ENCODE measurements at places on chromosomes 6 and 20.
A peak's percentile ranks its signal among the peaks of the same experiment; 100 is the strongest.

DNA sequence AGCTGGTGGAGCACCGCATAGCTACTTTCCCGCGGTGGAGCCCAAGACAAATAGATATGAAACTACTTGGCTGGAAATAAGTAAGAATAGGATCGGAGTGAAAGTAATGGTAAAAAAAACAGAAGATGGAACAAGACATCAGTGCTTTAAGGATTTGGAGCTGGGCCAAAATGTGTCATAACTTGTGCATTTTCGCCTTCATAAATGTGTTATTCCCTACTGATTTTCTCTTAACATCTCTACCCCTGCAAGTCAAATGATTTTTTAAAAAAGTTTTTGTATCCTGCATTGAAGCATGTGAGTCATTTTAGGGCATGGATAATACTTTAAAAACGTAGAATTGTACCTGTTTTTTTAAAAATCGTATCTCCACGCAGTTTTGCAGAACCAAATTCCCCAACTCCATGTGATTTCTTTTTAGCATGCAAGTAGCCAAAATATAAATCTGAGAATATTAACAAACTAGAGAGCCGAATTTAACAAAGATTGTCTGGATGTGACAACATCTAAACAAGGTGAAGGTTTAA is 882 bp upstream of the FAM184A start:
- DNase-seq: peak; percentile 2

- DNase-seq: no peak
Observed at GRCh38 chr6:41505122-41506049, 40.8 kb upstream of the FOXP4 start.

- DNase-seq: no peak
Observed at GRCh38 chr20:17083738-17084137, 143.1 kb upstream of the PCSK2 start.

DNA sequence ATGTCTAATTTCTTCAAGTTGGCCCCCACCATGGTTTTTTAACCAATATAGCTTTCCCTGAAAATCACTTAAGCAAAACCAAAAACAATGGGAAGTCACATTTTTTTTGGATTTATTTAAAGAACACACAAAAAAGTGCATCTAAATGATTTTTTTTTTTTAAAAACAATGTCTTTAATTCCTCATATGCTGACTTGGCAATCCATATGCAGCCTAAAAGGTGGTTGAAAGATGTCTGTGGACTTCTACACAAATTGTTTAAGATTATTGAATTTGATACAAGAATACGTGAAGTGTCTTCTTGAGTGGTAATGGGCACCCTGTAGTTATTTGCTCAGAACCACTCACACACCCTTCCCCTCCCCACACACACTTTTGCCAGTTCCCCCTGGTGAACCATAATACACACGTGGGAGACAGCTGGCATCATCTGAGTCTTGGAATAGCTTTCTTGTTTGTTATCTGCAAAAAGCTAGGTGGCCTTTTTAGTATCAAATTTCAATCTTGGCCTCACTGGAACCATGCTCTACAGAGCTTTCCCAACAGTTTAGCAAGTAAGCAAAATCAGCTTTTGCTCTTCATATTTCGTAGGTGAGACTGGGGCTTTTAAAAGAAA is 60.9 kb upstream of the TULP1 start:
- DNase-seq: no peak

DNA sequence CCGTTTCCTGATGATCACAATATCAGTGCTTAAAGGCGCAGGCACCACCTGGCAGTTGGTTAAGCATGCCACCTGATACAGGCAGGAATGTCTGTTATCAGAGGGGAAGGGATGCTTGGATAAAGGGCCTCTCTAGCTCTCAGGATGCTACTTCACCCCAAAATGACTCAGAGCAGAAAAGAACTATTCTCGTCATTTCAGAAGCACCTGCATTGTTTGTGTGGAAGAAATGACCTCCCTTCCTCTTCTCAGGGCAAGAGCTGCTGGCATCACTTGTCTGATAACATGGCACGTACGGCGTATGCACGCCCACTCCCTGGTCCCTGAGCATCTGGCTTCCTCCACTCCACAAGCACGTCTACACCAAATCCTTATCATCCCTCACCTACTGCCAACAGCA is 47.3 kb downstream of the ATP9A start:
- DNase-seq: no peak

DNA sequence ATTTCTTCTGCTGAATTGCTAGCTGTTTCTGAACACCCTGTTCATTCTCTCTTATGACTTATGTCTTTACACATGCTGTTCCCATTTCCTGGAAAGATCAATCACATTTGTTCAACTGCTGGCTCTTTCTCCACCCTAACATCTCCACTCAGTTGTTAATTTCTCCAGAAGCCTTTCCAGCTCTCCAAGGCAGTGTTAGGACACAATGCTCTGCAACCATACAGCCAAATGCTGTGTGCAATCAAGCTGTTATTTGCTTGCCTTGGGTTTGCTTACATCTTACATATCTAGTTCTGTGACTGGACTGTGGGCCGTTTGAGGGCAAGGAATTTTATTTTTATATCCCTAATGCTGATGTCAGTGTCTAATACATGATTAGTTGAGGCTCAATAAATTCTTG is 24.2 kb upstream of the CITED2 start:
- no peak for DNase-seq

DNA sequence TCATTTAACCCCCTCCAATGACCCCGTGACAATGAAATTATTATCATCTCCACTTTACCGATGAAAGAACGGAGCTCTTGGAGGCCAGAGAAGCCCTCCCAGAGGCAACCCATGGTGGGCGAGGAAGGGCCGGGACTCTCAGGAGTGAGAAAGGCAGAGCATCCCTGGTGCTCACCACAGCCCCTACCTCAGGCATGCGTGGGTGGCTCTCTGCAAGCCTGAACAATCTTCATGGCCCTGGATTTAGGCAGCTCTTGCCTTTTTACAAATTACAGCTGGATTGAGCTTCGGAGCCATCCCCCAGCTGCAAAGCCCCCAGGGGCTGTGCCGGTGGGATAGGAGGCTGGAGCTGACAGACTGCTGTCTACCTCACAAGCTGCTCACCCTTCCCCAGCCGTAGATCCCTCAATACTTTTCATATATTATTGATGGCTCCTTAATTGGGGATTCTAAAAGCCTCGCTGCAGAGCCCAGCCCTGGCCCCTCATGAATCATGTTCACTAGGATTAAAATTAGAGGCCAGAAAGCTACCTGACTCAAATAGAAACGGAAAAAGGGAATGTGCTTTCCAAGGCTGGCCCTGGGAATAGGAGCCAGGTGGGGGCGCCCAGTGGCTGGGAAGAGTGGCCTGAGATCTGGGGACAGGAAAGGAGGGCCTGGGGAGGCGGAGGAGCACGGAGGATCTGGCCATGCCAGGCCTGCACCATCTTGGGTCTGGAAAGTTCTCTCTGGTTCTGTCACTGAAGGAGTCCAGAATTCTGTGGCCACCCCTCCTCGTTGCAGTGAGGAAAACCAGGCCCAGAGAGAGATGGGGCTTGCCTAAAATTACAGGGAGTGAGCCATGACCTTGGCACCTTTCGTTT is 29.1 kb downstream of the CPNE5 start:
- no peak for DNase-seq

GRCh38 chr6:134295953-134296553 is 21.9 kb downstream of the SGK1 start:
- DNase-seq: no peak

DNA sequence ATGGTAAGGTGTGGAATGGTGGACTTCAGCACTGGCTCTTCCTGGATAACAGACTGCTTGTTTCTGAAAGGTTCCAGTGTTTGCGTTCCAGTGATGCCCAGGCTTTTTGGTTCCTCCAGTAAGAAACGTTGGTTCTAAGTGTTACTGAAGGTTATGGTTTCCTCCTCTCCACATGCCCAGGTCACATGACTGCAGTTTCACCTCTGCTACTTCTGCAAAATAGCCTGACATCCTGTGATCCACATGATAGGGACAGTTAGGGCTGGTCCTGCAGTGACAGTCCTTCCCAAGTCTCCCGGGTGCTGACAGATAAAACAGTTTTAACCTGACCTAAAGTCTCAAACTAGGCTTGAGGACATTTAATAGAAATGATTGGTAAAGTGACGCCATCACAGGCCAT is 132.2 kb upstream of the CST7 start:
- no peak for DNase-seq

DNA sequence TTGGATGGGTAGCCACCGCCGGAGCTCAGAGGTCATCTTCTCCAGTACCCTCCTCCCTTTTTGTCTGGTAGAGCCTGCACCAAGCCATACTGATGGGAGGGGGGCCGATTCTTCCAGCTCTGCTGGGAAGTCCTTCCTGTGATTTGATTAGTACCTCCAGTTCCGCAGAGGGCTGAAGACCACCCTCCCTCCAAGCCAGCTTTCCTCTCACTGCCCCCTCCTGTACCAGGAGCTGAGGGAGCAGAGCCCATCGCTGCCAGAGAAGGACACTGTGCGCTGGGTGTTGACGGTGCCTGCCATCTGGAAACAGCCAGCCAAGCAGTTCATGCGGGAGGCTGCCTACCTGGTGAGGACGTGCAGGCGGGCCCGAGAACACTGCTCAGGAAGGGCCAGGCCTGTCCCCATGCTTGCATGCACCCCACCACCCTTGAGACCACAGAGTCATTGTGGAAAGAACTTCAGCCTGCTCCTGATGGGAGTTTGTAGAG is 13.2 kb downstream of the HSPA12B start:
- DNase-seq: no peak

DNA sequence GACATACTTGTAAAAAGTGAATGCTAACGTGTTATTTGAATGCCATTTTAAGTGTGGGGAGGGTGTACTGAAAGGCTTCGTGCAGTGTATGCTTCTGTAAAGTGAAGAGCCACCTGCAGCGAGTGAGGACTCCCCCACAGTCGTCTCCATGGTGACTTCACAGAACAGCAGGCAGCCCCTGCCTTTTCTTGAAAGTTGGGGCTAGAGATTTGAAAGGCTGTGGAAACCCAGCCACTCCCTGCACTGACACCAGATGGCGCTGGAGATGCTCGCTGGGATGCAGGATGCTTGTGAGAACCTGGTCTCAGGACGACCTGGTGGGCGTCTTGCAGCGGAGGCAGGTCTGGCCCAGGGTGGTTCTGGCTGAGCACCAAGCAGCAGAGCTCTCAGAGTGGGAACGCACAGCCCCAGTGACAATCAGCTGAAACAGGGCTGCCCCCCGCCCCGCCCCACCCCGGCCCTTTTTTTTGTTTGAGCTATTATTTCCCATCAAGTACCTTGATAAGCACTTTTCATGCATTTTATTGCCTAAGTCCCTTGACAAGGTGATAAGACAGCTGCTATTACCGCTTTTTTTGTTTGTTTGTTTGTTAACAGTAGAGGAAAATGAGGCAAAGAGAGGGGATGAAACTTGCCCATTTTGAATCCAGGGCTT is 150.3 kb downstream of the SYCP2 start:
- no peak for DNase-seq

GRCh38 chr6:45272626-45273025 is 55.5 kb upstream of the RUNX2 start:
- DNase-seq: no peak

DNA sequence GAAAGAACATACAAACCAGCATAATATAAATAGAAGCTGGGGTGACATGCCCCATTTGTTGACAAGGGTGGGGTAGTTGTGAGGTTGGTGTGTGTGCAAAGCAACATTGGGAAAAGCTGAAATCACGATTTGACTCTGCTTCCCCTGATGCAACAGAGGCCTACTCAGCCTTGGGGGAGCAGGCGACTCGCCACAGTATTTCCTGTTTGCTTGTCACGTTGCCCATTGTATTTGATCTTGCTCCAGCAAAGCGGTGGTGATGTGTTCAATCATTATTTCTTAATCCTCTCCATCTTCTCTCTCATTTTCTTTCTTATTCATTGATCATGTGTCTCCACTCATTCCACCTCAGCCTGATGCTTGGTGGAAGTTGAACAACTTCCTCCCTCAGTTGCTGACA is 165.8 kb upstream of the CITED2 start:
- peak; percentile 40 for DNase-seq

DNA sequence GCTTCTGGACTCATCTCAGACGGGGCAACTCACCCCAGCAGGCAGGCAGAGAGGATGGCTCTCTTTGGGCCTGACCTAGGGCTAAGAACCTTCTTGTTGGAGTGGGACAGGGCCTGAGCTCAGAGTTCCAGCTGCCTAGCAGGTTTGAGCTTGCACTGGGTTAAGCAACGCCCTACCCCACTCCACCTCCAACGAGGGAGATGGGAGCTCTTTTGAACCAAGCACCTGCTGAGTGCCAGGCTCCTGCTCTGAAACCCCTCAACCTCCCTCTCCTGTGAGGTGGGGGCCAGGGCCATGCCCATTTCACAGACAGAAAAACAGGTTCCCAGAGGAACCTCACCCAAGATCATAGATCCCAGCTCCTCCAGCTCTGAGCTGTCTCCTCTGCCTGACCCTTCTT is 54.3 kb downstream of the SNAI1 start:
- no peak for DNase-seq

- DNase-seq: no peak
Observed at GRCh38 chr6:52741872-52742271, 21.4 kb downstream of the GSTA2 start.

- DNase-seq: no peak
Observed at GRCh38 chr6:95169775-95170174, 407.6 kb upstream of the MANEA start.

DNA sequence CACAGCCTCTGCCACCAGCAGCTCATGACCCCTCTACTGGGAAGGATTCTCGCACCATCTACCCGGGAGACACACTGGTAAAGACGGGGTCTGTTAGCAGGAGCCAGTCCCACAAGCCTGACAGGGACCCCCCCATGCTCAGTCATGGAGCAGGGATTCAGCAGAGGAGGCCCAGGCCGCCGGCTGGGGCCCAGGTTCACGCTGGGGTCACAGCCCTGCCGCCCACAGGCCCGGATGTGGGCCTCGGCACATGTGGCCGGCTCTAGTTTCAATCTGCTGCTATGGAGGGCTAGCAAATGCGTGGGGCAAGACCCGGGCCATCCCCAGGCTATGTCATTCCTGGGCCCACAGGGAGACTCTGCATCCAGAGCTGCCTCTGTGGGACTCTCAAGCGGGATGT is 25.1 kb downstream of the PXDC1 start:
- DNase-seq: no peak

DNA sequence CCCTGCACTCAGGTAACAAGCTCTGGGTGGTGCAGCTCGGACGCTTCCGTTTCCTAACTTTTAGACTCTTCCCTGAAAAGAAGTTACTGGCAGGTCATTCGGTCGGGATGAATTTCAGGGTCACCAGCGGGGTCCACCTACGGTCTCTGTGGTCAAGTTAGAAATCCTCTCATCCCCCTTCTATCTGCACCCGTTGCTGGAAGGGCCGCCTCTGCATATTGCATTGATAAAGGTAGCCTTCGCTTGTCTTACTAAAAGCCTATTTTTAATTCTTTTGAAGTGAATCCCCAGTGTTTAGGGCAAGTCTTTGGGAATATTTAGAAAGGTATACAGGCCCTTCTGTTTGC is 47.3 kb downstream of the LRRN4 start:
- no peak for DNase-seq

GRCh38 chr20:58864346-58864745 is 11.8 kb downstream of the GNAS start:
- no peak for DNase-seq

DNA sequence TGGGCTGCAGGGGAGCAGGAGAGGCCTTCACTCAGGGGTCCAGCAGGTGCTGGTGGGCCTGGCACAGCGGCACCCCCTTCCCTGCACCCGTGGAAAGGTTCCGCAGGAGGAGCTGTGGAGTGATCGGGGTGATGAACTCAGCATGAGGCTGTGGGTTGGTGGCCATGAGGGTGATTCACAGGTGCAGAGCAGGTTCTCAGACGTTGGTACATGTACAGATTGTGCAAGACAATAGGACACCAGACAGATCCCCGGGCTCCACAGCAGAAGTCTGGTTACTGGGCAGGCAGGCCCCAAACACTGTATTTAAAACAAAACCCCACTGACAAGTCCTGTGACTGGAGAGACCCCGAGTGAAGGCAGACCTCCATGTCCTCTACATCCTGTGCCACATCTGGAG is 151.6 kb upstream of the CDH4 start:
- no peak for DNase-seq

GRCh38 chr6:20805021-20805420 is 270.8 kb downstream of the CDKAL1 start:
- no peak for DNase-seq
